ENCODE measurements at places on chromosomes 2 and 18. TPM values are rescaled to one million over a fixed set of nuclear protein-coding genes. Genes with fewer than 3 reads are reported as not detected.

DNA sequence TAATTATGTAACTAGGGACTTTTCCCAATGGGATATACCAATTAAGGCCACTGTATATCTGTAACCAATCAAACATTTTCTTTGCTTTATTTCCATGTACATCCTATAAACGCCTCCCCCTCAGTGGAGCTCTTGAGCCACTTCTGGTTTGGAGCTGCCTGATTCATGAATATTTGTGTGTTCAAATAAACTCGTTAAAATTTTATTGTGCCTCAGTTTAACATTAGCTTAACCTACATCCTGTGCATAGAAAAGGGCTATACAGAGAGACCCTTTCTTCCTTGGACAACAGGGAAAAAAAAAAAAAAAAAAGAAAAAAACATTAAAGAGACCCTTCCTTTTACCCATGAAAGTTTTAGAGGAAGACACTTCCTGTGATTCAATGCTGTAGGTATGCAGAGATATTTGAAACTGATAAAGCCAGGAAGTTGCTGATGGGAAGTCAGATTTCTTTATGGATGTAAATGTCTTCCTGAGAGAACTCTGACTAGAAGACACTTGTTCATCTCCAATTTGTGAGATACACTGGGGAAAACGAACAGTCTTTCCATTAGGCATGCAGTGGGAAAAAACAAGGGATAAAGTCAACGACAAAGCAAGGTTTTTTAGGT lies 614.6 kb upstream of the SOX11 start:
- DNase-seq: no peak

ACMSD gene
- total RNA-seq: not detected

- no peak for DNase-seq
Observed at GRCh38 chr2:144747571-144747970, 227.7 kb upstream of the ZEB2 start.

GRCh38 chr2:29700560-29700959 lies 220.8 kb downstream of the ALK start:
- no peak for DNase-seq

C2orf81 gene
- 0.82 TPM for total RNA-seq

DNA sequence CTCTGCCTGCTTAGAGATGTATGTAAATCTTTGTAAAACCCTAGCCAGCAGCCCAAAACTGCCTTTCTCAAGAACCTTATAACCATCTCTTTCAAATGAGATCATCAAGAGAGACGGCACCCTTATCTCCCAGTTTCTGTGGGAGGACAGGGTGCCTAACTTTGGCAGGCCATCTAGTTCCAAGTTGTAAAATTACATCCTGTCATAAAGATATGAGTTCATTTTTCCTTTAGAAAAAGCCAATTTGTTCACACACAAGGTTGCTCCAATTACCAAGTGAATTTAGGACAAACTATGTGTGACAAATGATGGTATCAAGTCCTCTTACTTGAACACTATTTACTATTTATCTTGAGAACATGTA lies 65.3 kb downstream of the MEMO1 start:
- DNase-seq: no peak

GRCh38 chr2:154408786-154409185 lies 289.7 kb upstream of the KCNJ3 start:
- no peak for DNase-seq

PARD3B gene
- 9.1 TPM for total RNA-seq

CFC1 gene
- total RNA-seq: not detected

TBR1 gene
- not detected for total RNA-seq

SLC19A3 gene
- total RNA-seq: 0.74 TPM

GRCh38 chr2:212882626-212883025 lies 268.8 kb downstream of the IKZF2 start:
- DNase-seq: no peak

GRCh38 chr2:106075048-106075447 lies 119.1 kb downstream of the UXS1 start:
- DNase-seq: no peak

CCDC121 gene
- total RNA-seq: 6.8 TPM

IL1RL2 gene
- total RNA-seq: 0.30 TPM

GAL3ST2 gene
- total RNA-seq: not detected

DNA sequence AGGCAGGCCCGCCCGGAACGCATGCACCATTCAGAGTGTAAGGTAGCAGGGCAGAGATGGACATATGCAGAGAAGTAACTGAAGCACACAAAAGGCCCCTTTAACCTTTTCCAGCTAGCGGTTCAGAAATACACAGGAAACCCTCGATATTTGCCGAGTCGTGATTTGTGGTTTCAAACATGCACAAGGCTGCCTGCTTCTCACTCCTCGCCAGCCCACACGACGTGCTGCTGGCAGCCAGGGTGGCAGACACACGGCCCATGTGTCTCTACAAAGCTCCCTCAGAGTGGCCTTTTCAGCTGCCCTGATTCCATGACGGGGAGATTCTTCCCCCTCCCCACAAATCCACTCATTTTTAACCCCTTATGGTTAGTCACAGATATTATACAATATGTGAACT lies 23.6 kb downstream of the ZBTB7C start:
- DNase-seq: no peak

DNA sequence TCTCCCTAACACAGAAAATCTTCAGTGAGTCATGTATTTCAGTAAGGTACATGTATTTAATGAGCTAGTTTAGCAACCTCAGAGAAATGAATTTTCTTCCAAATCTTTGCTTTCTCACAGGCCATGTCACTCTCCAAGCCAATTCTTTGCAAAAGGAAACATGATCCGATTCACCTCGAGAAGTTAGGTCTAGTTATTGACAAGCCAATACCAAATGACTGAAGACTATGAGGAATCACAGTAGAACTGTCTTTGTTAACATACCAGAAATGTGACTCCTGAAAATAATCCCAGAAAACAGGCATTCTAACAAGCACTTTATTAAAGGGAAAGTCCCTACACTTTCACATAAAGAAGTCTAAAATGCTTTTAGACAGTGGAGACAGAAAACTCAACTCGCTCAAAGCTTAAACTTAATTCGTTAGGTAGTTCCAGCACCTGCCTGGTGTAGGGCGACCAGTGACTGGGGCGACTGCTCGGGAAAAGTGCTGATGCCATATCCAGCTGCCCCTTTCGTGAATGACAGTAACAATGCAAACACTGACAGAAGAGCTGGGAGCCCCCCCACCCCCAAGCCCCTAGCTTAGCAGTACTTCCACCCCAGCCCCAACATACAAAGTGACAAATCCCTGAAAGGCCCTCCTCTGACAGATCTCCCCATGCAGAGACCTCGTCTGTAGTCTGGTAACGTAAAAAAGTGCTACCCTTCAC lies 1.8 kb downstream of the MEMO1 start:
- no peak for DNase-seq

DNA sequence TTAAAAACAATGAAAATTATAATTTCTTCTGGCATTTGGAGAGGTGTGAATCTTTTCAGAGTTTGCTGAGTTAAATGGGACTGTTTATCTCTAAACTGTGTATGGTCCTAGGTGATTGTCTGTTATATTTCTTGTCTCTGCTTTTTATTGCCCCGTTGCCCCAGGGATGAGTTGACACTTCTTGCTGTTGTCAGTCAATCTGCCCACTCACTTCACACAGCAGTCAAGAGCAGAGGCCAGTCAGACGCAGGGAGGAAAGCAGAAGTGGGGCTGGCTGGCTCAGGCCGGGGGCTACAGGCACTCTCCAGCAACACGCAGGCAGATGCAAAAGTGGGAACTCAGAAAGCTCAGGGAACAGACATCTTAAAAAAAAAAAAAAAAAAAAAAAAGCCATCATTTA lies 365.2 kb downstream of the CLIP4 start:
- no peak for DNase-seq

WIPF1 gene
- total RNA-seq: 15.0 TPM

Data from left ventricle myocardium inferior (tissue), 1 donor.